Activated CD8-positive, alpha-beta T cell treated with anti-CD3 and anti-CD28 coated beads for 36 hours (primary cell): ENCODE measurements at places on chromosomes 11 and 22.
A peak's percentile ranks its signal among the peaks of the same experiment; 100 is the strongest.

- DNase-seq, result peak; percentile 17
Measured at GRCh38 chr11:105609832-105610781, at the start of gene GRIA4. TSS of gene GRIA4 (plus strand) at chr11:105610073. CDS start at chr11:105610998, 925 bp downstream.

GRCh38 chr11:73493956-73494598 lies 103.8 kb downstream of the FAM168A start:
- no peak for DNase-seq

GRCh38 chr11:3738241-3738640 lies 59.1 kb downstream of the NUP98 start:
- no peak for DNase-seq

GRCh38 chr11:92130421-92130831 lies 94.2 kb upstream of the FAT3 start:
- DNase-seq, result no peak

DNA sequence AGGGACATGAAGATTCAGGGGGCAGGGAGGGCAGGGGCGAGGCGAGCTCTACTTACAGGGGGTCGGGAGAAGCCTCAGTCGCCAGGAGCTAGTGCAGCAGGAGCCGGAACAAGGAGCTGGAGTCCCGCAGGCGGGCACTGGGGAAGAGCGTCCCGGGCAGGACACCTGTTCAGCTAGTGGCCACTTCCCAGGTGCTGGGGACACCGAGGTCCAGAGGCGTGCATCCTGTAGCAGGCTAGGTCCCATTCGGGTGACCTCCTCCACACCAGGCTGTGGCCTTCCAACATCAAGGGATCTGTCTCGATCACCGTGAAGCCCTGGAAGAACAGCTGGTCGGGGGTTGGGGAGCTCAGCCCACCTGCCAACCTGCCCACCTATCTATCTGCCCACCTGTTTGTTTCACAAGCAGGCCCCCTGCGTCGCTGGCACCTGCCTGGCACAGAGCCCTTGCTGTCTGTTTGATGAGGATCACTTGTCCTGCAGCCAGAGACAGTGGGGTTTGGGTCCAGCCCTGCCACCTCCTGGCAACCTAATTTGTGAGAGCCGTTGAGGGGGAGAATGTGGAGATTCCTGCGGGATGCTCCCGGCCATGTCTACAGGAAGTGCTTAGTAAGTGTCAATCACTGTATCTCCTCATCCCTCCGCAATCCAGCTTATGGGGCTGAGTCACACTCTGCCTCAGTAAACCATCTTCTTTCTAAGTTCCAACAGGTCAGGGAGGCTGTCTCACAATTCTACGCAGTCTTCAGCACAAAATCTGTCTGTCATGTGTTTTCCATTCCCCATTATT lies 940.9 kb downstream of the BRD1 start:
- no peak for DNase-seq

DNA sequence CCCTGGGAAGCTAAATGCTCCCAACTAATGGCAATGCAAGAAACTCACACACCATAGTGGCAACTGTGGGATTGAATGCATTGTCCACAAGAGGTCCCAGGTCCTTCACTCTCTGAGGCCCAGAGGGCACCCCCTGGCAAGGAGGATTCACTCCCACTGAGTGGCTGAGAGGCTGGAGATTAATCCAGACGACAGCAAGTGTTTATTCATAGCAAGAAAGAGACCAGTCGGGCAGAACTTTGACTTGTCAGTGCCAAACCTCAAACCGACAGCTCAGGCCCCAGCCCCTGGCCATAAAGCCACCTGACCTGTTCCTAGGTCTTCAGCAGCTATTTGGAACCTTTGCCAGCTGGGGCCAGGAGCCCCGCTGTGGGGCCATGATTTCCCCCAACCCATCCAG lies 54.5 kb upstream of the MPEG1 start:
- no peak for DNase-seq

GRCh38 chr11:61158691-61159381 lies 2.4 kb downstream of the VPS37C start:
- DNase-seq, result no peak

DNA sequence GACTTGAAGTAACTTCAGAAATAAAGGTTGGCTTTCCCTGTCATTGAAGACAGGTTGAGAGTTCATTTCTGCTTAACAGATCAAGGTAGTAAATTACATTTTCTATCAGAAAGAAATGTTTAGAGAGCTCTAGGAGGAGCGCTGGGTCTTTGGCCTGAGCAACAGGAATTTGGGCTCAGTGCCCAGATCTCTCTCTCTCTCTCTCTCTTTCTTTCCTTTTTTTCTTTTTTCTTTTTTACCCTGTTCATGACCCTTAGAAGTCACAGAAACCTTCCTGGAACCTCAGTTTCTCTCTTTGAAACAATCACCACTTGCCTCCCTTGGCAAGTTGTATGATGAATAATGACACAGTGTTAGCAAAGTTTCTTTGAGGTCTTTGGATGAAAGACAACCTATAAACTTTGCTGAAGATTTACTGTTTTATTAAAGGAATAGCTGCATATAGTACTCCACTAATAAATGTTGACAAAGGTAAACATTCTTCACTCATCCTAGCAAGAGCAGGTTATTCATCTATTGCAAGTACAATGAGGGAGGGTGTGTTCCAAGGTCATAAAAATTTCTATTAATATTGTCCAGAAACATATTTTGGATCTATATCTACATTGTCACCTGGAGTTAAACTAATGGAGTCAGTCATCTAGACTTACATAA lies 35.5 kb upstream of the RASSF10 start:
- DNase-seq, result no peak

- no peak for DNase-seq
Measured at GRCh38 chr11:70333261-70333660, 62.8 kb downstream of the PPFIA1 start.

GRCh38 chr11:103053997-103054396 lies 38.0 kb downstream of the DCUN1D5 start:
- DNase-seq, result no peak

DNA sequence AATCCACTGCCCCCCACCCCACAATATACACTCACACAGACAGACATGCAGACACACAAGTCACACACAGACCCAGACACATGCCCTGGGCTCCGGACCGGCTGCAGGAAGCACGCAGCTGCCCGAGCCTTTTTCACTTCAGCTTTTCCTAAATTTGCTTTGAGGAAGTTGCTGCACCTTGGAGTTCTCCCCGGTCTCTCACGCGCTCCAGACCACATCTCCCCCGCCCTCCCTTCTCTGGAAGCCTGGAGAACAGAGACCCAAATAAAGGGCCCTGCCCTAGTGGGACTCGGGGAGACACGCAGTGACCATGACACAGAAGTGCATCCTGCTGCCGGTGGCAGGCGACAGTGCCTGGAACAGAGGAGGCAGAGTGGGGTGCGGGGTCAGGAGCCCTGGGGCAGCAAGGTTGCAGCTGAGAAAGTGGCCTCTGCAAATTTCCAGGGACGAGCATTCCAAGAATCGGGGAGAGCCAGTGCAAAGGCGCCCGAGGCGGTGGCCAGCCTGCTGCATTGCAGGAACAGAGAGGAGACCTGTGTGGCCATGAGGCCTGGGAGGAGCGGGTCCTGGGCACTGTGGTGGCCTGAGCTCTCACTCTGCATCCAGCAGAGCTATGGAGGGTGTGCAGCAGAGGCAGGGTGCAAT lies 19.1 kb downstream of the RPL3 start:
- no peak for DNase-seq

GRCh38 chr22:22045571-22046335 lies 63.2 kb upstream of the TOP3B start:
- no peak for DNase-seq

DNA sequence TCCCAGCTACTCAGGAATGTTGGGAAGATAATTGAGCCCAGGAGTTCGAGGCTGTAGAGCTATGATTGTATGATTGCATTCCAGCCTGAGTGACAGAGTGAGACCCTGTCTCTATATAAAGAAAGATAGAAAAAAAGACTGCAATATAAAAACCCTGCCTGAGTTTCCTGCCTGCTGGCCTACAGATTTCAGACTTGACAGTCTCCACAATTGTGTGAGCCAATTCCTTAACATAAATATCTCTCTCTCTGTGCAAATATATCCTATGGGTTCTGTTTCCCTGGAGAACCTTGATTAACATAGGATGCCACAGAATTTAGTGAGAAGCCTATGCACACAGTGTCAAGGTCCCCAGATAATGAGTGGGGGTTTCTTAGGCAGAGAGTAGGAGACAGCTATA lies 32.5 kb upstream of the ZBTB44 start:
- no peak for DNase-seq
